A549 (cell line): ENCODE measurements at places on chromosomes 3 and 15.
A peak's percentile ranks its signal among the peaks of the same experiment; 100 is the strongest.

DNA sequence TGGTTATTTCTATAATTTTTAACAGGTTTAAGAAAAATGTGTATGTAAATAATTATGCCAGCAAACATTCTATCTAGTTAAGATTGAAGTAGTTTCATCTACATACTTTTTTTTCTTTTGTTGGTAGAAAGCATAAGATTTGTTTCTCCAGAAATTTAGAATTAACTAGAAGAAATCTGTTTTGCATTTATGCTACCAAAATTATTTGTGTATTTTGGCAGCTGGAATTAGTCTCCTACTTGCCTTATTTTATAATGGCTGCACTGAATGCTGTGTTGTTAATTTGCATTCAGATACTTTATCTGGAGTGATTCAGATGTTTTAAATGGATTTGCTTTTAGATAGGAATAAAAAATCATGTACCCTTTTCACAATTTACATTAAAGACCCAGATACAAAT lies 100.2 kb upstream of the NAALADL2 start:
- DNase-seq, result no peak

- no peak for DNase-seq
Measured at GRCh38 chr15:100859970-100860828, 19.4 kb upstream of the ALDH1A3 start.

- DNase-seq, result no peak
Measured at GRCh38 chr3:177317247-177317646, 120.0 kb upstream of the TBL1XR1 start.

- DNase-seq, result no peak
Measured at GRCh38 chr3:196181127-196181546, 30.1 kb downstream of the ZDHHC19 start.

- no peak for DNase-seq
Measured at GRCh38 chr3:98763819-98764418, 779 bp downstream of the ST3GAL6 start.

DNA sequence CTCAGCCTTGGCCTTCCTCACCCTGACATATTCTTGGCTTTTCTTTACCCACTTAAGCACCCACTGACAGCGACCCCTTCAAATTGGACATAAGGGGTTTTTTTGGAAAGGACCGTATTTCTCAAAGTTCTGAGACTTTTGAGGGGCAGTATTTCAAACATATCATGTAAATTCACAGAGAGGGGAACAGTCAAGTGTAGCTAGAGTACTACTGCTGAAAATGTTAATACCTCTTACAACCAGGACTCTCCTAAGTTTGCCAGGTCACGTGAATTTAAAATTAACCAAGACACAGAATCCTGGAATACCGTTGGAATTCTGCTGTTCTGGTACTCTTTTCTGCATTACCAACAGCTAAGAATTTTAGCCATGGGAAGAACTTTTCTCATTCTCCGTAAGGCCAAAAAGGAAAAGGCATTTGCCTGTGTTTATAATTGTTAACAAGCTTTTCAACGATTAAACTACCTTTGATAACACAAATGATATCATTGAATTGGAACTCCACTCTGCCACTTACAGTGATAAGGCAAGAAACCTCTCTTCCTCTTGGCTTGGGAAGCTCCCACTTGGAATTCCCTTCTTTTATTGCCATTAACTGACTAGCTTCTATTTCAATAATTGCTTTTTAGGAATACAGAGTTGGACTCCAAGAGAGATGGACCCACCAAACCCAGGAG lies 597 bp upstream of the GBE1 start:
- DNase-seq, result no peak

DNA sequence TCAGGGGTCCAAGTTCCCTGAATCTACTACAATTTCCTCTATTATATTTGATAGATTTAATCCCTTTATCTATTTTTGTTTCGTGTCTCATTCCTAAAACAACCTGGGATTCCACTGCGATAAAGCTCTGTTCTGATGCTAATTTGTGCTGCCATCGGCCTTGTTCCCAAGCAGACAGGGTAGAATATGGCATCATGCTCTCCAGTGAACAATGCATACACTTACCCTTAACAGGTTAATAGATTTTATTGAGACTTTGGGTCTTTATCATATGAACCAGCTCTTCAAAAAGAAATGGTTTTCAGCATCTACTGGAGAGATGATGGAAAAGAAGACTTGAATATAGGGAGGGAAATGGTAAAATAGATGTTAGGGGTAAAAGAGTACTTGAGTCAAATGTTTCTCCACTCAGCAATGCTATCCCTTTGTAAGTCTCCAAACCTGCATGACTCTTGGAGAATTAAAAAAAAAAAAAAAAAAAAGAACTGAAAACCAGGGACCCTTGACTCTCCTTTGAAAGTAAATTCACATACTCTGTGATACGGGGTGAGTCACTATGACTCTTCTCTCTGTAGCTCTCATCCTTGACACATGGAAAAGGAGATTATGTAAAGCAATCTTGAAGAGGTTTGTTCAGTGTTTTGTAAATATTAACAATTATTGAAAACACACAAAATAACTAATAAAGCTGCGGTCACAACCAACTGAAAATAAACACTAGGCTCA lies 268.8 kb downstream of the ZBTB20 start:
- DNase-seq, result peak; percentile 12

DNA sequence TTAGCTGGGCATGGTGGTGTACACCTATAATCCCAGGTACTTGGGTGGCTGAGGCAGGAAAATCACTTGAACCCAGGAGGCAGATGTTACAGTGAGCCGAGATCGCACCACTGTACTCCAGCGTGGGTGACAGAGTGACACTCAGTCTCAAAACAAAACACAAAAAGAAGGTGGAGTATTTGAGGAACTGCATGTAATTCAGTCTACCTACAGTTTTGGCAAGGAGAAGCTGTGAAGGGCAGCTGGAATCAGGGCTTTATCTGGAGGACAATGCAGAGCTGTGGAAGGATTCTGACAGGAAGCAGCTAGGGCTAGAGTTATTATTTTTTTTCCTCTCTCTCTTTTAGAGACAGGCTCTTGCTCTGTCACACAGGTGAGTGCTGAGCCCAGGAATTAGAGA lies 6.8 kb downstream of the H1-8 start:
- DNase-seq, result no peak

DNA sequence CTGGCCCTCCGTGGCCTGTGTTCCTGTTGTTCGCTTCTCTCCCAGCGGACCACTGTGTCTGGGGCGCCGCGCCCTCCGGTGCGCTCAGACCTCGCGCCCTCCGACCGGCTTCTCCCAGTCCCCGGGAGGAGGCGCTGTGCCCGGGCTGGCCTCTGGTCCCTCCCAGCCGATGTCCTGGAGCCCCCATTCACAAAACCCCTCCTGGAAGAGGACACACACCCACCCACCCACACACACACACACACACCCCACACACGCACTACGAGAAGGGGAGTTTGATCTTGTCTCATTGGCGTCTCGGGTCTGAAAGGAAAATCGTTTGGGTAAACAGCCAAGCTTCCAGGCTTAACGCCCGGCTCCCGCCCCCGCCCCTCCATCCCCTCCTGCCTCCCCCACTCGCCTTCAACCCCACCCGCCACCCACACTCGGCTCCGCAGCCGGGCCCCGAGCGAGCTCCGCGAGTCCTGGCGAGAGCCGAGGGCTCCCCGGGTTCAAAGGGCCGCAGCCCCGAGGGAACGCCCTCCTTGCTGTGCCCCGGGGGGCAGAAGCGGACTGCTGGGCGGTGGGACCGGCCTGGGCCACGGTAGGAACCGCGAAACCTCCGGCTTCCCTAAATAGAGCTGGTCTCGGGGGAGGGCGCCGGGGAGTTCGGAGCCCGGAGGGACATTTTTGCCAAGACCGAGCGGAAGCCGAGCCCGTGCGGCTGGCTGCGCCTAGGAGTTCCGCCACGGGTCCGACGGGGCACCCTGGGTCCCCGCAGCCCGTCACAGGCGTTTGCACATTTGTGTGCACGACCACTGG lies 23.6 kb downstream of the NR2F2 start:
- no peak for DNase-seq

GRCh38 chr3:114362815-114363214 lies 69.0 kb downstream of the TIGIT start:
- DNase-seq, result peak; percentile 28

GRCh38 chr15:31435261-31435911 lies 108.8 kb downstream of the KLF13 start:
- peak; percentile 89 for DNase-seq

DNA sequence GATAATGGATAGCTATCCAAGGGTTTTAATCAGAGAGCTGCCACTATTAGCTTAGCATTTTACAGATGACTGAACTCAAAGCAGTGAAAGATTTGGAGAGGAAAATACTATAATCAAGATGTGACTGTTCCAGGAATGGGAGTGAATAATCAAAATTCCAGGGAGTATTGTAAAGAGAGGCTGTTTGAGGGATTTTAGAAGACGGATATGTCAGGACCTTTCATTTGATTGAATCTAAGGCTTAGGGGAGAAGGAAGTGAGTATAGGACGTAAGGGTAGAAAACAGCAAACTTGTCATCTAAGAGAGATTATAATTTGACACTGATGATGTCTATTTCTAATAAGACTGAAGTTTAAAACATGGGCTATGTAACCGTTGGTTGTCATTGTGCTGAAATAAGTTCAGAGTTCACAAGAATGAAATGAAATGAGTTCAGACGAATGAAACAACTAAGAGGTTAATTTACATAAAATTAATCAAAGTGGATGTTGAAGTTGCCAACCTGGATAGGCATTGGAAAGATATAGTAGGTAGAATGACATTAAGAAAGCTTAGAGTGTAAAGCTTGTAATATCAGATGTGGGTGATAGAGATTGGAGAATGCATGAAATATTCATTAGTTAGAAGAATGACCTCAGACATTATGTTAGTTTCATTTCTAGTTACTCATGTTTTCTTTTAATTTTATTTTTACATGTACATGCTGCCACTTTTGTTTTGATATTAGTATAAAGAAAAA lies 842.8 kb downstream of the SI start:
- no peak for DNase-seq

DNA sequence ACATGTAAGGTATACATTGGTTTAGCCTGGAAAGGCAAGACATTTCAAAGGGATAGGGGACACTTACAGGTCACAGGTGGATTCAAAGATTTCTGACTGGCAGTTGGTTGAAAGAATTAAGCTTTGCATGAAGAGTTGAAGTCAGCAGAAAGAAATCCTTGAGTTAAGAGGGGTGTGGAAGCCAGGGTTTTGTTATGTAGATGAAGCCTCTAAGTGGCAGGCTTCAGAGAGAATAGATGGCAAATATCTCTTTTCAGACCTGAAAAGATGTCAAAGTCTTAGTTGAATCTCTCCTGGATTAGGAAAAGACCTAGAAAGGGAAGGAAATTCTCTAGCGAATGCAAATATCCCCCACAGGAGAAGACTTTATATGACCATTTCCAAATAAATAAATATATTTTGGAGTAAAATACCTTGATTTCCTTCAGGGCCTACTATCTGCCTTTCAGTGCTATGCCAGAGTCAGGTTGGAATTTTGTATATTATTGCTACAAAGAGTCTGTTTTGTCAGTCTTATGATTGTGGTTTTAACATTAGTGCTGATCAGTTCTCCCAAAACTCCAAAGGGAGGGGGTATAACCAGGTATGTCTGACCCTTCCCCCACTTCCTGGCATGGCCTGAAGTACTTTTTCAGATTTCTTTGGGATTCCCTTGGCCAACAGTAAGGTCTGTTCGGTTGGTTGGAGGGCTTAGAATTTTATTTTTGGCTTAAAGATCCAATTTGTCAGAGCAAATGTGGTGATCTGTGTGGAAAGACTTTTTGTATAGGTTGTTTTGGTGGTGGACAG lies 286.4 kb downstream of the LRTM1 start:
- DNase-seq, result no peak

GRCh38 chr15:89808160-89808870 lies 6.3 kb downstream of the ANPEP start:
- DNase-seq, result no peak

DNA sequence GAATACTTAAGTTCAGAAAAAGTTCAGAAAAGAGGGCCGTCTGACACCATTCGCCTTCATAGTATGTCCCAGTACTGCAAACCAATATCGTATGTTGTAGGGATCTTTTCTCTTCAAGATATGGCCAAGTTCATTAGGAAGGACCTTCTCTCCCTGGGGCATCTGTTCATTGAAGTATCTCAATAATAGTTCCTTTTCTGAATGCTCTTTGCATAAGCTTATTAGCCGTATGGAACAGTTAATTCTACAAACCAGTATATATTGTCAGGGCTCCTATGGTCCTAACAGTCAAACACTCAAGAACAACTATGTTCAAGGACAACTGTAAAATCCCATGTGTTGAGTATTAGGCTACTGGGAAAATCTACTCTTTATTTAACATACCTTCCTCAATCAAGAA lies 203.1 kb downstream of the KLHL25 start:
- no peak for DNase-seq

- no peak for DNase-seq
Measured at GRCh38 chr3:155218462-155218861, 75.0 kb downstream of the STRIT1 start.

DNA sequence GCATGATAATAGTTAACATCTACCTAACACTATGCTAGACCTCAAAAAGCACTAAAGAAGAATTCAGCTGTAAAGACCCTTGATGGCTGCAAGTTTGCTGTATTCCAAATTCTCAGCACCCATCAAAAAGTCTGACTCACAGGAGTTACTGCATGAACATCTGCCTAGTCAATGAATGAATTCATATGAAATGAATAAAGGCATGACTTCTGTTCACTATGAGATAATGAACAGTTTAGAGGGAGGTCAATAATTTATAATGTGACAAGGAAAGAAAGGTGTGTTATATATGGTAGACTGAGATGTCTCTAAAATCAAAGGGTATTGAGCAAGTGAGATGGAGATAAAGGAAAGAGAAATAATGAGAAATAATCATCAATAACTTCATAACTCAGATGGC lies 508.2 kb upstream of the TGFBR2 start:
- no peak for DNase-seq

DNA sequence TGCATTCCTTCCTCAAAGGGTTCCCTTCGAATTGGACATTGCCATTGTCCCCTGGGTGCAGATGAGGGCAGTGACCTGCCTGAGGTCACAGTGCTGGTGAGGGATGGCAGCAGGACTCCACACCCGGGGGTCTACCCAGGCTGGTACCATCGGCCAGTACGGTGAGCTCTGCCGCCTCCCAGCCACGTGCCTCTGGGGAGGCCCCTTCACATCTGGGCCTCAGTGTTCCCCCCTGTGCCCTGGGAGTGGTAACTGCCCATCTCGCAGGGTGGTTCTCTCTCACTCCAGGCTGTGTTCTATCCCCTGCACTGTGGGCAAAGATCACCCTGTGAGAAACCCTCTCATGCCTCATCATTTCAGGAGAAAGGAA lies 99.4 kb upstream of the IQSEC1 start:
- no peak for DNase-seq

DNA sequence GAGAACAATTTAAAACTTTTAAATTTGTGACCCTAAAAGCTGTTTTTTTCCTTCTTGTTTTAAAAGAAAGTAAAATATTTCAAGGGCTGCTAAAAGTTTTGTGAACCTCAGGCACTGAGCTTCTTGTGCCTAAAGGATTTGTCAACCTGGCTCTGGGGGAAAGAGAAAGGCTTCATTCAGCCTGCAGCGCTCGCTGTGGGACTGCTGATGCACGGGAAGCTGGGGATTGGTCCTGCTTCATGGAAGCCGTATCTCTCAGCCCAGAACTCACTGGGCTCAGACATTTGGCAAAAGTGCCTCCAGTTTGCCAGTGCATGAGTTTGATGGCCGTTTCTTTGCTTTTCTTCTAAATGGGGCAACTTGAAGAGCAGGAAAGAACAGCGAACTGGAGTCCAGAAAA lies 30.8 kb downstream of the TPRG1 start:
- no peak for DNase-seq
